Heart left ventricle (tissue), 16 donors: ENCODE measurements at places on chromosomes 5 and 9. TPM values are rescaled to one million over a fixed set of nuclear protein-coding genes. Genes with fewer than 3 reads are reported as not detected.

DNA sequence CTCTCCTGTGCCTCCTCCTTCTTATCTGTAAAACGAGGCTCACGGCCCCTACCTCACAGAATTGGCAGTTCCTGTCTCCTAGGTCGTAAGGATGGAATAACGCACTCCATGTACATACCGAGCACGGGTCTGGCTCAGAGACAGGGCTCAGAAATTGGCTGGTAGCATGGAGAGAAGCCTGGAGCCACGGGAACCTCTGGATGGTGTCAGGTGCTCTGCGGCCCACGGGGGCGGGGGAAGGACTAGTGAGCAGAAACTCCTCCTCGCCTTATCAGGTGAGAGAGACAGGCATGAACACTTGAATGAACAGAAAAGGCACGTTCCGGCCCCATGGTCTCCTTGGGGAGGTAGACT, 15.4 kb upstream of the C5orf47 start:
- no peak for DNase-seq

DNA sequence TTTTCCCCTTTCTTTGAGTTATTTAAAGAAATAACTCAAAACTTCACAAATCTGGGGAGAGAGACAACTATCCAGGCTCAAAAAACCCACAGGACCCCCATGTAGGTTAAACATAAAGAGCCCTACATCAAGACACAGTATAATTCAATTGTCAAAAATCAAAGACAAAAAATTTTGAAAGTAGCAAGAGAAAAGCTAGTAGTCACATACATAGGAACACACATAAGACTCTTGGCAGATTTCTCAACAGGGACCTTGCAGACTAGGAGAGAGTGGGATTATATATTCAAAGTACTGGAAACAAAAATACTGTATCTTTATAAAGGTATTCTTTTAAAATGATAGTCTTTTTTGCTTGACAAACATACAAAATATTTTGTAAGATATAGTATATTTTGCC, 296.9 kb downstream of the OSTF1 start:
- no peak for DNase-seq

- no peak for DNase-seq
Measured at GRCh38 chr9:70563431-70564204, 149.2 kb upstream of the KLF9 start.

IFNA21 gene
- not detected for polyA plus RNA-seq

MYORG gene
- 5.9 TPM for polyA plus RNA-seq

GRCh38 chr5:56545016-56545415, 270.3 kb upstream of the MAP3K1 start:
- DNase-seq, result no peak

GRCh38 chr5:475704-476101, 32.7 kb downstream of the EXOC3 start:
- DNase-seq, result peak; percentile 9

MFAP3 gene
- polyA plus RNA-seq, result 38.7 TPM

FGF18 gene
- polyA plus RNA-seq, result 3.4 TPM

TRMT10B gene
- polyA plus RNA-seq, result 2.7 TPM

DNA sequence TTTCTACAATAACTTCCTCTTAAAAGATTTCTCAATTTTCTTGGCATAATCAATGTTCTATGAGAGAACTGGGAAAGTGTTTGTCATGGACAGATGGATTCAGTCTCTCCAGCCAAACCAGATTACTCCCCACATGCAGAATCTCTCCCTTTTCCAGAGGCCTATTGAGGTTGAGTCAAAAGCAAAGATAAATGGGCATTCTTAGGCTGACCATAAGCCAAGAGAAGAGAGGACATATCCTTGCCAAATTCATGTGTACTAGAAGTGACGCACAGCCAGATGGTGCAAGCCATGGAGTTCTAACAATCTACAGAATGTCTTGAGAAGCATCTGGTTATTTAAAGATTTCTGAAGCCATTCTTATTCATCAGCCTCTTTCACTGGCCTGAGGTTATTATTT, 2115.0 kb downstream of the MAT2B start:
- DNase-seq, result no peak

LHX3 gene
- not detected for polyA plus RNA-seq

GRCh38 chr9:128809036-128809599, 9.2 kb upstream of the ENDOG start:
- no peak for DNase-seq

GRCh38 chr5:109230369-109230768, 179.4 kb downstream of the PJA2 start:
- DNase-seq, result no peak

GRCh38 chr5:98781520-98781919, 8.1 kb downstream of the RGMB start:
- DNase-seq, result no peak

FOXD4L3 gene
- not detected for polyA plus RNA-seq

DNA sequence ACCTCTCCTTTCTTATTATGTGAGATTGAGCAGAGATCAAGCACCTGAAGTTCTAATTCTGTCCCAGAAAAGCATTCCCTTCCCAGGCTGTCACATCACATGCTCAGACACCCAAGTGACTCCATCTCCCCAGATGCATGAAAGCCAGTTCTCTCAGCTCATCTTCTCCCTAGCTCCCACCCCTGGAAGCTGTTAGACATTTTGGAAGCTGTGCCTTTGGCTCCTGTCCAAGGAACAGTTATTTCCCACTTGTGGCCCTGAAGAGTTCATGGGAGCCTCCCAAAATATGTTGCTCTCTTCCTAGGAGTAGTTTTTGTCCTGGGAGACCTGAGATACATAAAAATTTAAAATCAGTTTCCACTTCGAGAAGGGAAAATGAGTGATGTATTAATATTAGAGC, 161.4 kb upstream of the GAS1 start:
- DNase-seq, result peak; percentile 50

DNA sequence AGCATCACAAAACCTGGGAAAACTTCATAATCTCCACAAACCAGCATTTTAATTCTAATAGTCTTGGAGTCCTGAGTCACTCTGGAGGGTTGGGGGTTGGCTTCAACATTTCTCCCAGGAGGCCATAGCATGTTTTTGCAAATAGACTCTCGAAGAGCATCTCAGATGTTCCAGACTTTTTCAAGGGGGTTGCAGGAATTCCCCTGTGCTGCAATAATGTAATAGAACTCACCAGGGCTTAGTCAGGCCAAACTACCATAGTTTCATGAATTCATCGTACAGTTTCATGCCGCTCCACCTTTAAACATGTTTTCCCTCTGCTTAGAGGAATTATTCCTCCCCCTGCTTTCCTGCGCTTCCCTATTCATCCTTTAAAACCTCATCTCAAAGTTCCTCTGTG, 499.5 kb upstream of the KLF4 start:
- DNase-seq, result no peak

- DNase-seq, result no peak
Measured at GRCh38 chr9:22921742-22922141, 475.1 kb downstream of the DMRTA1 start.

DNA sequence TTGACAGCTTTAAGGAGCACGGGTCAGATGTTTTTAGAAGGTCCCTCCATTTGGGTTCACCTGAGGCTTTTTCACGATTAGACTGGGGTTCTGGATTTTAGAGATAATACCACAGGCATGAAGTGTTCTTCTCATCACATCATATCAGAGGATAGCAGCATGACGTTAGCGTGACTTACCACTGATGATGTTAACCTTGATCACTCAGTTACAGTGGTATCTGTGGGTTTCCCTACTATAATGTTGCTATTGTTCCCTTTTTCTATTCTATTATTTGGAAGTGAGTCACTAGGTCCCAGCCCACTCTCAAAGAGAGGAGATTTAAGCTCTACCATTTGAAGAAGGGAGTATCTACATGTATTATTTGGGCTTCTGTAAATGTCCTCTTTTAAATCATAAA, 300.0 kb downstream of the MAST4 start:
- no peak for DNase-seq

DNA sequence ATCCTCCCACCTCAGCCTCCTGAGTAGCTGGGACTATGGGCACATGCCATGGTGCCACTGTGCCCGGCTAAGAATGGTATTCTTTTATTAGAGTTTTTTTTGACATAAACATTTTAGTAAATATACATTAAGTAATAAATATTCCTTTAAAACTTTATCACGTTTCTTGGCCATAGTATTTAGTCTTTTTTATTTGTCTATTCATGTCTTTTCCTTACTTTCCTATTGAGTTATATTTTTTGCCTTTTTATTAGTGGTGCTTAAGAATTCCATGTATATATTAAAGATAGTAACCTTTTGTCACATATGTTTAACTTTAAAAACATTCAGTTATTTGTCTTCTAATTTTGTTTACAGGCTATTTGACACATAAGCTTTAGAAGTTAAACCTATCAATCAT, 73.4 kb downstream of the MARCHF3 start:
- DNase-seq, result no peak
